ENCODE measurements at places on chromosomes 5 and 9.
A peak's percentile ranks its signal among the peaks of the same experiment; 100 is the strongest.

DNA sequence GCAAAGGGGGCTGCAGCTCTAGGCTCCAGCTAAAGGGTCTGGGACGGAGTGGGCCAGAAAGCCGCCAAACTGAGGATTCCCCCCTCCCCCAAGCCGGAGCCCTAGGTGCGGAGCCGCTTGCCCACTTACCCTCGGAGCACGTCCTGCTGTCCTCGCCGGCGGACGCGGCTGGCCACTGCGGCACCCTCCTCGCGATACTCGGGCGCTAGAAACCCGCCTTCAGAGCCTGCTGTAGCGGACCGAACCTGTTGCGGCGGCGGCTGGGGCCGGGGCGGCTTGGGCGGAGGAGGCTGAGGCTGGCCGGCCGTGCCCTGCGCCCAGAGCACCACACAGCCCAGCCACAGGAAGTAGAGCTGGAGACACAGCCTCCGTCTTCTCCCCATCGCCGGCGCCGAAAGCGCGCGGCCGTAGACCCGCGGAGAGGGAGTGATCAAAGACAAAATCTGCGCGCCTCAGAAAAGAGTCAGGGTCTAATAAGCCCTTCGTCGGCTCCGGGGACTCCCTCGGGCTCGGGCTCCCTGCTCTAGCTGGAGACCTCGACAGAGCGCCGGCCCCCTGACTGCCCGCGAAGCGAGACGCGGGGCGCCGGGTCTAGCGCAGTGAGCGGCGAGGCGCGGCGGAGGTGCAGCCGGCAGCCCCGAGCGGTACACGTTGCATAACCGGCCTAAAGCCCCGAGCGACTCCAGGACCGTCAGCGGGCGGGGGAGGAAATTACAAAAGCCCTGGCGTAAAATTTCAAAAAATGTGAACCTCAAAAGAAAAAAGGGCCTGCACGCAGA is 635 bp downstream of the FBN2 start:
- DNase-seq, result peak; percentile 67

DNA sequence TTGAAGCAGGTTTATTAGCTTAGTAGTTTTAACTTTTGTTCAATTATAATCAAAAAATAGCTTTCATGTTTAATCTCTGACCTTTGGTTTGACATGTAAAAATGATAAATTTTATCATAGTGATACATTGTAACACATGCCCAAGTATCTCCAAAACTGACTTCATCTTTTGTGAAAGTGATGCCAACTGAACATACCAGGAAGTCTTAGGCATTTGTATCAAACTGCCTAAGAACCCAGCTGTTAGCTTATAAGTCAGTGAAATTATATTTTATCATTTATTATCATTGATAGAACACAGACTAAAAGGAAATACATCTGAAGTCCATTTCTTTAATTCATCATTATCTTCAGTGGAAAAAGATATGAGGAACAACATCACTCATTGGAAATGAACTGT is 39.1 kb downstream of the NIPBL start:
- peak; percentile 12 for DNase-seq

DNA sequence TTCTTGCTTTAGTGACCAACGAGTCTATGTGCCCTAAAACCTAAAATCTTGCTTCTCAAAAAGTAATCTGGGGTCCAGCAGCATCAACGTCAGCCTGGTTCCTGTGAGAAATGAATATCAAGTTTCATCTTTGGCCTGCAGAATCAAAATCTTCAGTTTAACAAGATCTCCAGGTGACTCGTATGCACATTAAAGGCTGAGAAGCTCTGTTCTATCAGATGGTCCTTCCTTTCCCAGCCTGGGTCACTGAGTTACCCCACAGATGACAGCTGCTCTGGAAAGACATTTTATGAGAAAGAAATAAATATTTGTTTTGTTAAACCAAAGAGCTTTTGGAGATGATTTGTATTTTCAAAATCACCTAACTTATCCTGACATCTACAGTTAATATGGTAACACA is 75.8 kb downstream of the ADAMTSL1 start:
- no peak for DNase-seq

DNA sequence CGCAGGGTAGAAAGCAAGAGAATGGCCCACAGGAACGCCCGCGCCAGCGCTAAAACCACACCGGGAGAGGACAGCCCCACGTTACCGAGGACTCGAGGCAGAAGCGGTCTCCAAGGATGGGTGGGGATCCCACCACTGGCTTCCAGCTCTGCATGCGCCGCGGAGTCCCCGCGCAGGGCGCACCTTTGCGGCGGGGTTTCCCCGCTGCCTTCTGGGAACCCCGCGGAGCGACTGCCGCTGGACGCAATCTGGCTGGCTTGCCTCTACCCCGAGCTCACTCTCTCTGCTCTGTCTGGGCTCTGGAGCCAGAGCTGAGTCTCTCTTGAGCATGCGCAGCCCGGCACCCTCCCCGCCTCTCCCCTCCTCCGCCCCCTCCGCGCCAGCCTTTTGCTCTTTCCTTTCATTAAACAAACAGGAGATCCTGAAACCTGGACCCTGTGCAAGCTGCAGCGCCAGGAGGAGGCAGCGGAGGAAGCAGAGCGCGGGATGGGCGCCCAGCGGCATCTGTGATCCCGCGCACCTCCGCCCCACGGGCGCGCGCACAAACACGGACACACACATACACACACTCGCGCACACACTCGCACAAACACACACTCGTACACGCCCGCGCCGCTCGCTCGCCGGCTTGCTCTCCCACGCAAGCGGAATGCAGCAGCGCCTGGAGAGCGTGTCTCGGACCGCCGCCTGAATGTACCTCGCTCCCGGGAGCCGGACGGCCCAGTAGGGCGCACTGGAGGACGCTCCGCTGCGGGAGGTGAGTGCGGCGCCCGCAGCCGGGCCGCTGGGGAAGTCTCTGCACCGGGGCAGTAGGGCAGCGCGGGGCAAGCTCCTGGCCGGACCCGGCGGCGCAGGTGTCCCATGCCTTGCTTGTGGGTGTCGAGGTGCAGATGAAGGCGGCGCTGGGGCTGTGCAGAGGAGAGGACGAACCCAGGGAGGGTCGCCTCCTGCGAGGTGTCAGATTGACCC is at the start of gene PLPPR1:
Gene PLPPR1, plus strand, starts transcription at position 382 of the 969 bp plus-strand sequence.
- peak; percentile 46 for DNase-seq
